ENCODE measurements at places on chromosomes 13 and 19.

- peak; percentile 43 for DNase-seq
Observed at GRCh38 chr19:35557539-35558399, 5.7 kb downstream of the ATP4A start.

GRCh38 chr13:51970349-51970748, 40.9 kb downstream of the ATP7B start:
- DNase-seq: no peak

- no peak for DNase-seq
Observed at GRCh38 chr19:55443045-55443823, at the start of gene SHISA7. TSS of gene SHISA7 (minus strand) at chr19:55443300. CDS start at chr19:55442863, 437 bp downstream.

DNA sequence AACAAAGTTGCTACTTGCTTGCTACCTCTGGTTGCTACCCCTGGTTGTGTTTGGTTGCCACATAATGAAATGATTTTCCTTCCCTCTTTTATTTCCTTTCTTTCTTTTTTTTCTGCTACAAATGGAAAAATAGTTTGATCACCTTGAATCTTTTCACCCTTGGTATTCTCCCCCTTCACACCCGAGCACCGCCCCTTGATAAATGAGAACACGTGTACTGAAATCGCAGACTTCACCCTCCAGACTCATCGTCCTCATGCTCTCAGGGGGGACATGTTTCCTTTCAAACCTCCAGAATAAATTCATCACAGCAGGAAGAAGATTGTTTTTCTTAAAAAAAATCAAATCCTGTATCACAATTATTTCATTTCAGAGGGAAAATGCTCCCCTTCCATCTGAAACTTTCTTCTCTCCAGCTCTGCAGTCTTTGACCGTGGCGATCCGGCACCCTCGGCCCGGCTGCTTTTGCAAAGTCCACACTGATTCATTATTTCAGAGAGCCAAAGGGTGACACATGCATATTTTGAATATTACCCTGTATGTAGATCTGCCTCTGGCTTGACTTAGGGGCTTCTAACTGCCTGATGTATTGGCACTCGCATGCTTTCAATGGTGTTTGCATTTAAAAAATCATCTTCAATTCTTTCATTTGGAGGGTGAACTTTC, 222.6 kb upstream of the MAB21L1 start:
- no peak for DNase-seq

DNA sequence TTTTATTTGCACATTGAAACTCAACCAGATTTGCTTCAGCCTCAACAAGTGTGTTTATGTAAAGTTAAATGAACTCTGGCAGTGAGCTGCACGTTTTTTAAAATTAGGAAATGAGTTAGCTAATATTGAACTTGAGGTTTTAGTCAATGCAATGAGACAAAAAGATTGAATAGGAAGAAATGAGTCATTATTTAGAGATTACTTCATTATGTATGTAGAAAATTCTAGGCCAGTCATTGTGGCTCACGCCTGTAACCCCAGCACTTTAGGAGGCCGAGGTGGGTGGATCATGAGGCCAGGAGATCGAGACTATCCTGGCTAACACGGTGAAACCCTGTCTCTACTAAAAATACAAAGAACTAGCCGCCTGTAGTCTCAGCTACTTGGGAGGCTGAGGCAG, 22.8 kb upstream of the CD70 start:
- no peak for DNase-seq

- DNase-seq: no peak
Observed at GRCh38 chr13:63842102-63842501, 2426.5 kb upstream of the PCDH20 start.

All from 8988T (cell line).